ENCODE measurements at places on chromosomes 5 and 9. TPM values are rescaled to one million over a fixed set of nuclear protein-coding genes. Genes with fewer than 3 reads are reported as not detected.

DNA sequence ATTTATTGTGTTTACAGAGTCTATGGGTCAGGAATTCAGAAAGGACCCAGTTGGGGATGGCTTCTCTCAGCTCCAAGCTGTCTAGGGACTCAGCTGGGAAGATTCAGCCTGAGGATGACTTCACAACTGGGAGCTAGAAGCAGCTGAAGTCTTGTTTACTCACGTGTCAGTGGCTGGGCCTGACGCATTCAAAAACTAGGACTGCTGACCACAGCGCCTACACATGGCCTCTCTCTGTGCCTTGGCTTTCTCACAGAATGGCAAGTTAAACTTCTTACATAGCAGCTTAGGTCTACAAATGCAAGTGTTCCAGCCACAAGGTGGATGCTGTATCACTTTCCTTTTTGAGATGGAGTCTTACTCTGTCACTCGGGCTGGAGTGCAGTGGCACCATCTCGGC, 16.3 kb upstream of the PPP2CA start:
- no peaks in the 10 kb centered on the region for H3K36me3 ChIP-seq
- peaks cover 27% of the 10 kb centered on the region for H3K4me1 ChIP-seq
- peak; percentile 72 for DNase-seq

DNA sequence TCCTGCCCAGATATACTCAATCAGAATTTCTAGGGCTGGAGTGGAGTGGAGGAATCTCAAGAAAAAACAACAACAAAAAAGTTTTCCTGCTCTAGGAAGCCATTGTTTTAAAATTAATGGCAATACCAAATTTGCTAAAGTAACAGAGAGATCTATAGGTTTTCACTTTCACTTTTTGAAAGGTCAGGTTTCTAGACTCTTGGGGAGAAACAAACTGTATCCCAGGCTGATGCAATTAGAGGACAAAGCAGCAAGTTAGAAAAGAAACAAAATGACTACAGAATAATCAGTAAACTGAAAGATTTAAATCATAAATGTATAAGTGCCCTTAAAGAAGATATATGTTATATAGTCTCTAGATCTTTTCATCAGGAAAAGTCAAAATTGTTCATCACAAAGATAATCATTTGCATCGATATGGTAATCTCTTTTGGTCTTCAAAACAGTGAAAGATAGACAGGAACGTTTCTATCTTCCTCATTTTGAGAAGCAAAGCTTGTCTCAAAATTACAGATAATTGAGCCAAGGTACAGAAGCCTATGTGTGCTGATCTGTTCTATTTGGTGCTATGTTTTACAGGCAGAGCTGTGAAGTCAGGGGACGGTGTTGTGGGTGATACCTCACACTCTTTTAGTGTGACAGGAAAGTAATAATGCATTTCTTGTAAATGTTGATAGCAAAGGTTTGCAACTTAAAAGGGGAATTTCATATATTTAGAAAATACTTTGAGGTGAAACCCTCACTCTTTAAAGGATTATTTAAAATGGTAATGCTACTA, 1746.6 kb upstream of the C9orf72 start:
- no peak for DNase-seq
- H3K4me1 ChIP-seq = no peaks in the 10 kb centered on the region
- no peaks in the 10 kb centered on the region for H3K36me3 ChIP-seq
- no peak overlapping the region for H3K27ac ChIP-seq

DNA sequence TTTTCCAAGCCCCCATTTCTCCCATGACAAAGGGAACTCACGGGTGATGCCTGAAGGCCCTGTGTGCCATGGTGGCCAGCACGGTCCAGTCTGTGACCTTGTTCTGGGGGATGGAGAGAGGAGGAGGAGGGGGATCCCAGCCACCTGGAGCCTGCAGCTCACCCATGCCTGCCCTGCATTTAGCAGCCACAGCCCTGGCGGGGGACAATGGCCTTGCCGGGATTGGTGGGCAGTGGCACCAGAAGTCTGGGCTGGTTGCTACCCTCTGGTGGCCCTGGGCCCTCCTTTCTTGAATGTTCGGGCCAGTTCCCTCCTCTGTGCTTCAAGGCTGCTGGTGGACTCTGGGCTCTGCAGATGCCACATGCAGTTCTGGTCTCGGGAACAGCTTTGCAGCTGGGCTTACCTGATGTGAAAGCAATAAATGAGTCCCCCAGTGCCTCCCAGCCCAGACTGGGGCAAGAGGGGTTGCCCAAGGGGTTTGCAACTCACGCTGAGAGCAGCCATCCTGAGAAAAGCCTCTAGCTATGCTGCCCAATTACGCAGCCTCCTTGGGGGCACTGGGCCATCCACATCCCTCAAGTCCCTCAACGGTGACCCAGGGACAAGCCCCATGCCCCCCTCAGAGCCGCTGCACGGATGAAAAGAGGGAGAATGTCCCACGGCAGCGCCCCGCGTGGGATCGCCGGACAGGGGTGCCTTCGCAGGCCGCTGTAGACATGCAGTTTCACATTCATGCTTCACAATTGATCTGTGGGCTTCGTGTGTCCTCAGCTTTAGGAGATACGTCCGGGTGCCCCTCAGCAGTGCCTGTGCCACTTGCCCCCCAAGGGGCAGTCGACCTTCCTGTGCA, 49.2 kb upstream of the FCN1 start:
- no peaks in the 10 kb centered on the region for H3K36me3 ChIP-seq
- H3K4me3 ChIP-seq = no peak overlapping the region
- DNase-seq = no peak
- peaks cover 5% of the 10 kb centered on the region for H3K4me1 ChIP-seq
- H3K27me3 ChIP-seq = peaks cover 26% of the 10 kb centered on the region

WDR31 gene
- total RNA-seq = 13.6 TPM

- DNase-seq = no peak
- H3K4me1 ChIP-seq = peaks cover 18% of the 10 kb centered on the region
- H3K36me3 ChIP-seq = peaks cover 13% of the 10 kb centered on the region
- no peak overlapping the region for H3K4me3 ChIP-seq
- H3K27ac ChIP-seq = no peak overlapping the region
Observed at GRCh38 chr5:1792842-1793266, 6.8 kb downstream of the MRPL36 start.

DNA sequence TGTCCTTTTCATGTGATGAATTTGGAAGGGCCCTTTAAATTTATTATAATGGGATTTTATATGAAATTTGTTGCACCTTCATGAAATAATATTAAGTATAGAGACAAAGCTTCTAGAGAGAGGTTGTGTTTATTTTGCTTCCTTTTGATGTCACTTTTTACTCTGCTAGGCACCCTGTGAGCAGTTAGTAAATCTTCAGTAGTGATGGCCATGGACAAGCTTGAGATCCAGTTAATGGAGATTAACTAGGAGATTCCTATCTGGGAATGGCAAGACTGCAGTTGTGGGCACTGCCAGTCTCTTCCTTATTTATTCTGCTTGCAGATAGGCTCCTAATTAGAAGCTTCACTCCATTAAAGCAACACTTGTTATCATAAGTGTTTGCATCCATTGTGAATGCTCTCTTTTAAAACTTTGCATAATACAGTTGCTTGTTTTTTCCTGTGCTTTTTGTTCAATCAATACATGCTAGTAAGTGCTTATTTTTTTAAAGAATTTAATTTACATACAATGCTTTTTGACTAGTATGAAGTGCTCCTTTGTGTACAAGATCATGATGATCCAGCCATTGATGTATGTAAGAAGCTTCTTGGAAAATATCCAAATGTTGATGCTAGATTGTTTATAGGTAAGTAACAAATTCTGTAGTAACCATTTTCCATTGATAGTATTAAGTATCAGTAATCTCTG, 25.9 kb downstream of the UGCG start:
- H3K4me1 ChIP-seq = peaks cover 14% of the 10 kb centered on the region
- H3K27ac ChIP-seq = no peak overlapping the region
- DNase-seq = no peak
- H3K36me3 ChIP-seq = peaks cover 30% of the 10 kb centered on the region
- no peak overlapping the region for H3K4me3 ChIP-seq
- no peaks in the 10 kb centered on the region for H3K27me3 ChIP-seq

- H3K36me3 ChIP-seq = no peaks in the 10 kb centered on the region
- no peak overlapping the region for H3K4me3 ChIP-seq
- no peaks in the 10 kb centered on the region for H3K27me3 ChIP-seq
- no peak for DNase-seq
Observed at GRCh38 chr5:129003232-129003631, 37.9 kb downstream of the SLC27A6 start.

DNA sequence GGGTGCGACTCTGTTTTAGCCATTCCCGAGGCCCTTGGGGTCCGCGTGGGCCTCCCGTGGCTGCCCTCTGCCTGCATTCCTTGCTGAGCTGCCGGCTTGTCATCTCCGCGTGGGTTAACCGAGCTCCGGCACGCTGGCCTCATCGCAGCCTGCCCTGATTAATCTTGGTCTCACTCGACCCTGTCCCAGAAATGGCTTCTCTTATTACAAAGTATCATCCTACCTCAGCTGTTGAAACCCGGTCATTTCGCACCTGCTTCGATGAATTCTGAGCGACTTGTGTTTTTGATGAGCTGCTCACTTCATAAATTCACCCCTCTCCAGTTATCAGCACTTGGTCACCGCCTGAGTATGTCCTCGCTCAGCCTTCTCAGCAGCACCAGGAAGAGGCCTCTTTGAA, 123.5 kb upstream of the EGFLAM start:
- H3K4me1 ChIP-seq = no peaks in the 10 kb centered on the region
- DNase-seq = no peak
- H3K4me3 ChIP-seq = no peak overlapping the region
- H3K36me3 ChIP-seq = no peaks in the 10 kb centered on the region

DNA sequence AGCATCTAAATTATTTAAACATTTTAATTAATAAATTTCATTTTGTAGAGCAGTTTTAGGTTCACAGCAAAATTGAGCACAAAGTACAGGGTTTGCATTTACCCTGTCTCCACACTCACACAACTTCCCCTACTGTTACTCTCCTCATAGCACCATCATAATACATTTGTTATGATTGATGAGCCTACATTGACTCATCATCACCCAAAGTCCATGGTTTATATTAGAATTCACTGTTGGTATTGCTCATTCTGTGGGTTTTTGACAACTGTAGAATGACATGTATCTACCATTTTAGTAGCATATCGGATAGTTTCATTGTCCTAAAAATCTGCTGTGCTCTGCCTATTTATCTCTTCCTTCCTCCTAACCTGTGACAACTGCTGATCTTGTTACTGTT, 411.1 kb upstream of the MPDZ start:
- no peak overlapping the region for H3K27ac ChIP-seq
- no peaks in the 10 kb centered on the region for H3K27me3 ChIP-seq
- no peaks in the 10 kb centered on the region for H3K36me3 ChIP-seq
- DNase-seq = no peak
- H3K4me1 ChIP-seq = peaks cover 12% of the 10 kb centered on the region

GRCh38 chr5:124030043-124030491, 518.1 kb downstream of the CSNK1G3 start:
- no peaks in the 10 kb centered on the region for H3K4me1 ChIP-seq
- no peaks in the 10 kb centered on the region for H3K36me3 ChIP-seq
- H3K27ac ChIP-seq = no peak overlapping the region

EMB gene
- 4.2 TPM for total RNA-seq

DNA sequence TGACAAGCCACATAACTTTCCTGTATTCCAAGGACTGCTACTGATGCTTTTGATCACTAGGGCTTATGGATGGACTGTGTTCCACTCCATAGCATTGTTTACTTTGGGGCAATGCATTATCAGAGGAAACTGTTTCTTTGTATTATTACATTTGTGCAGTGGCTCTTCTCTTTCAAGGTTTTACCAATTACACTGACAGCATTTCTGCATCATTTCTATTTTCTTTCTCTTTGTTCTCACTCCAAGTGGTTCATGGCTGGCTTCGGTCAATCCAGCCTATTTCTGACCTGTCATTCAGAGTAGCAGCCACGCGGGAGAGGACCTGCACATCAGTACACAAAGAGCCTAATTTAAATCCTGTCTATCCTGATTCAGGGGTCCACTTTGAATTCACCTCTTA, 711.0 kb downstream of the TLE4 start:
- H3K4me3 ChIP-seq = no peak overlapping the region
- no peak overlapping the region for H3K27ac ChIP-seq
- no peaks in the 10 kb centered on the region for H3K4me1 ChIP-seq
- no peaks in the 10 kb centered on the region for H3K36me3 ChIP-seq
- DNase-seq = no peak

DNA sequence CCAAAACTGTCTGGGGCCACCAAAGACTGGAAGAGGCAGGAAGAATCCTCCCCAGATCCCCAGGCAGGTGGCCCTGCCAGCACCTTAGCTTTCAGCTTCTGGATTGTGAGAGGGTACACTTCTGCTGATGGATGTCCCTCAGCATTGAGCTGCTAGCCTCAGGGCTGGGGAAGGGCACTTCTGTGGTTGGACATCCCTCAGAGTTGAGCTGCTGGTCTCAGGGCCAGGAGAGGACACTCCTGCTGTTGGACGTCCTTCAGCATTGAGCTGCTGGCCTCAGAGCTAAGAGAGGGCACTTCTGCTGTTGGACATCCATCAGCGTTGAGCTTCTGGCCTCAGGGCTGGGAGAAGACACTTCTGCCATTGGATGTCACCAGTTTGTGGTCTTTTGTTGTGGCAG, 83.8 kb upstream of the FCN1 start:
- no peak overlapping the region for H3K27ac ChIP-seq
- H3K36me3 ChIP-seq = no peaks in the 10 kb centered on the region
- H3K27me3 ChIP-seq = no peaks in the 10 kb centered on the region
- H3K4me3 ChIP-seq = no peak overlapping the region
- no peak for DNase-seq

DNA sequence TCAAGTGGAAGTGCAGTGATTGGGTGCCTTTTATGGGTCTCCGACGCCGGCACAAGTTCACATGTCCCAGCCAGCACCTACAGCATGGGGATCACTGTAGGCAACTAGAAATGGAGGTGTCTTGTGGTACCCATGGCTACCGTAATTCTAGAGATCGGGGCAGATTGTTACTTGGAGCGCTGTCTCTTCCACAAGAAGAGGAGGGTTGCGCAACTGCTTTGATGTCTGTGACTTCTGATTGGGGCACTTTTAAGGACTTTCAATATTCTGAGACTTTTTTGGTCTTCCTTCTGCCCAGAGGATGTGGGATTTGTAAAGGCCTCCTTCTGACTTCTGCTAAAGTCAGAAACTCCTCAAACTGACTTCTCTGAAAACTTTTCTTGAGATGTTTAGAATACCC, 41.9 kb downstream of the GLRX start:
- H3K27ac ChIP-seq = peak overlapping the region; percentile 73
- H3K36me3 ChIP-seq = peaks cover 12% of the 10 kb centered on the region
- H3K4me1 ChIP-seq = peaks cover 18% of the 10 kb centered on the region
- DNase-seq = no peak
- H3K27me3 ChIP-seq = no peaks in the 10 kb centered on the region

PCDHGA9 gene
- 6.6 TPM for total RNA-seq

Data from heart left ventricle (tissue), 16 donors.